Peyer's patch (tissue), 4 donors: ENCODE measurements at places on chromosomes 16 and 17. TPM values are rescaled to one million over a fixed set of nuclear protein-coding genes. Genes with fewer than 3 reads are reported as not detected.

LCAT gene
- total RNA-seq: 19.0 TPM

USB1 gene
- total RNA-seq: 54.2 TPM

DNA sequence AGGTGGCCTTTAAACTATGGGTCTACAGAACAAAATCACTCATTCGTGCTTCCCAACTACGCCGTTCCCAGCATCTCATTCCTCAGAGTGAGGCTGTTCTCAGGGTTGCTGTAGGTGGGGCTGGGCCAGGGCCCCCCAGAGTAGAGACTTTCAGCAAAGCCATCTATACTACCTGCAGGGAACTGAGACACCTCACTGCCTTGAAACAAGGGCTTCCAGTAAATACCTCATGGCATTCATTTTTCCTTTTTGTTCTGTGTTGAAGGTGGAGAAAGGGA is 4.2 kb upstream of the SDK2 start:
- no peaks in the 10 kb centered on the region for H3K4me1 ChIP-seq
- H3K36me3 ChIP-seq: no peaks in the 10 kb centered on the region
- H3K27ac ChIP-seq: no peak overlapping the region
- H3K27me3 ChIP-seq: peaks cover 11% of the 10 kb centered on the region
- no peak overlapping the region for H3K4me3 ChIP-seq

KRT40 gene
- 0.94 TPM for total RNA-seq

DNA sequence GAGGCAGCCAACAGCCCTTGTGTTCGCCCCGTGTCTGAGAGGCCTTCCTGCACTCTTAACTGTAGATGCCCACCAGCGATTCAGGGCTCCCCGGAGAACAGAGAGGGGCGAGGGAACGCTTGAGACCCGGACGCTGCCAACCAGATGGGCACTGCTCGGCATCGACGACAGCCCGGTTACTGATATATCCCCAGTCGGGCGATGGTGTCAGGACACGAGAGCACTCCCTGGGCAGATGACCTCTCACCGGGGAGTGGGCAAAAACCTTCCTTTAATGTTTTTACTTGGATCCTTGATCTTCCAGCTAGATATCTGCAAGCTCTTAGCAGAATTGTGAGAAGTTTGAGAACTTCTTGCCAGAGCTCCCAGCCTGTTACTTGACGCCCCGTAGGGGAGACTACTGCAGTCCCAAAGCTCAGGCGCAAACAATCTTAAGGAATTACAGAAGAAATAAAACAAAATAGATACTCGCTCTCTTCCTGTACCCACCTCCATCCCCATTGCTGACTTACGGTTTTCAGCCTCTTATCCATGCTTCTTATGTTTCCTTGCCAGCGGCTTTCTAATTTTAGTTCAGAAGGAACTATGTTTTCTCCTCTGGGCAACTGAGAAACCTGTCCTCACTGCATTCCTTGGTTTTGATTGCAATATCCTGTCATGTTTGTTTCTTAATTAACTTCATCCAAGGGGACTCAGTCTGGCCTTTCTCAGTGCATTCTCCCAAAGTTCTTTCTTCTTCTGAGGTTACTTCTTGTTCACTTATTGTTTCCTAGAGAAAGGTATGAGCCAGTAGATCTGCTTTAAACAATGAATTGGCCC is 845 bp downstream of the SP2 start:
- peak overlapping the region; percentile 74 for H3K4me3 ChIP-seq
- H3K27ac ChIP-seq: peak overlapping the region; percentile 100
- no peaks in the 10 kb centered on the region for H3K27me3 ChIP-seq
- DNase-seq: no peak

DNA sequence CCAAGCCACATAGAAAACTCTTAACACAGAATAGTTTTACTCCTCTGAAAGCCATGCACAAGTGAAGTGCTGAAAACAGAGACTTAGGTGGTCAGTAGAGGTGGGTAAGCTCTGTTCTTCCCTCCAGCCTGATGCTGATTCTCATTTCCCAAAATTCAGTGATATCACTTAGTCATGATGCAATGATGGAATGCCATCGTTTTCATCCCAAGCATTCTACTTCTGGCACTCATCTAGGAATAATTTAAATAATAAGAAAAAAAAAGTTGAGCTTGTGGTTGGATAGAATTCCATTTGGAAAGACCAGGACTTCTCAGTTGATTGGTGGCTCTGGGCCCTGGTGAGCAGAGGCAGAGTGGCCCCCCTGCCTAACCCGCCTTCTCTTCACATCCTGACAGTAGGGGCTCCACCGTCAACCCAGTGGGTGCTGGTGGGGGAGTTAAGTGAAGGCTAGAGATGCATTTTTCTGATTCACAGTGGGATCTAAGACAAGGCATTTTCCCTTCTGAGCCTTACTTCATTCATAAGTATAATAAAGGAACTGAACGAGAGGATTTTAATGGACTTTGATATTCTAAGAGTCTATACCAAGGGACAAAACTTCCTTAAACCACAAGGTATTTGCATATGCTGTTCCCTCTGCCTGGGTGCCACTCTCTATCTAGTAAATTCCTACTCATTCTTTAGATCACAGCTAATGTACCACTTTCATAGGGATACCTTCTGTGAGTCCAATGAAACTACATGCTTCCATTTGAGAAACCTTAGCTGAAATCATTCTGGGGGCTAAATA is 310.3 kb upstream of the DYNLRB2 start:
- no peak overlapping the region for H3K27ac ChIP-seq
- H3K36me3 ChIP-seq: no peaks in the 10 kb centered on the region
- no peaks in the 10 kb centered on the region for H3K27me3 ChIP-seq
- no peak overlapping the region for H3K4me3 ChIP-seq

DNA sequence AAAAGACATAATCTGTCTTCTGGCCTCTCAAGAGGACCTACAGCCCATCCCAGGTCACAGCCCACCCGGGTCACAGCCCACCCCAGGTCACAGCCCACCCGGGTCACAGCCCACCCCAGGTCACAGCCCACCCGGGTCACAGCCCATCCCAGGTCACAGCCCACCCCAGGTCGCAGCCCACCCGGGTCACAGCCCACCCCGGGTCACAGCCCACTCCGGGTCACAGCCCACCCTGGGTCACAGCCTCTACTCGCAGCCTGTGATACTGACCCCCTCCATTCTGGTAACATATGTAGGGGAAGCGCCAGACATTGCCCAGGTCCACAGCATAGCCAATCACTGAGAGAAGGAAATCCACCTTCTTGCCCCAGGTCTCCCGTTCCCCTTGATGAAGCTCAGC is 14.2 kb downstream of the SLC6A4 start:
- no peak for DNase-seq
- no peaks in the 10 kb centered on the region for H3K4me1 ChIP-seq
- no peak overlapping the region for H3K27ac ChIP-seq

GRCh38 chr17:17228521-17229279 is 8.3 kb downstream of the FLCN start:
- no peaks in the 10 kb centered on the region for H3K27me3 ChIP-seq
- peaks cover 93% of the 10 kb centered on the region for H3K36me3 ChIP-seq
- no peak for DNase-seq
- no peak overlapping the region for H3K27ac ChIP-seq
- H3K4me3 ChIP-seq: no peak overlapping the region
- no peaks in the 10 kb centered on the region for H3K4me1 ChIP-seq

GRCh38 chr17:9211133-9211765 is 189.9 kb downstream of the NTN1 start:
- H3K27me3 ChIP-seq: no peaks in the 10 kb centered on the region
- no peaks in the 10 kb centered on the region for H3K4me1 ChIP-seq
- DNase-seq: no peak

CA5A gene
- total RNA-seq: not detected

- H3K36me3 ChIP-seq: no peaks in the 10 kb centered on the region
- no peak overlapping the region for H3K27ac ChIP-seq
- no peak overlapping the region for H3K4me3 ChIP-seq
- H3K27me3 ChIP-seq: no peaks in the 10 kb centered on the region
- H3K4me1 ChIP-seq: no peaks in the 10 kb centered on the region
Measured at GRCh38 chr17:8285270-8286181, 2.9 kb upstream of the RANGRF start.

FSCN2 gene
- 3.9 TPM for total RNA-seq

DNA sequence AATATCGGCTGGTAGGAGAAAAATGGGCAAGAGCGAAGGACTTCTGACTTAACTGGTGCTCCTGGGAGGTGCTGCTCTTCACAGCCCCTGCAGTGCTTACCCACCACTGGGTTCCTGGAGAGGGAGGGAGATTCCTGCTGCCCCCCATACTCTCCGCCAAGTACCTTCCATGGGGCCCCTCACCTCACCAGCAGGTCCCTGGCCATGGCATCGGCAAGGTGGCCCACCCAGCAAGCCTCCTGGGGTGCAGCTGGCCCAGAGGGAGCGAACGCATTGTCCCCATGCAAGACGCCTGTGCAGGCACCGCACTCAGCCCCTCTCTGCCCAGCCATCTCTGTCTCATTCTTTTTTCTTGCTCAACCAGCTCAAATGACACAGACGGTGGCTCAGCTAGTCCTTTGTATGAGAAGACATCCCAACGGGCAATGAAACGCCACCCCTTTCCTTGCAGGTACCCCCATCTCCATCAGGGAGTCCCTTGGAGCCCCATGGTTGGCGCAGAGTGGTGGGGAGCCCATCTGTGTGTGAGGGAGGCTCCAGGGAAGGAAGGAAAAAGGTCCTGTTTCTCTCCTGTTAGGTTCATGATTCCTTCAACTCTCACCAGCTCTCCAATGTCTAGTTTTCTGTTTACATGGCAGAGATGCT is 9.6 kb upstream of the ALDH3A1 start:
- peak; percentile 33 for DNase-seq
- H3K27ac ChIP-seq: no peak overlapping the region
- H3K27me3 ChIP-seq: no peaks in the 10 kb centered on the region
- no peaks in the 10 kb centered on the region for H3K36me3 ChIP-seq
- H3K4me3 ChIP-seq: no peak overlapping the region

DNA sequence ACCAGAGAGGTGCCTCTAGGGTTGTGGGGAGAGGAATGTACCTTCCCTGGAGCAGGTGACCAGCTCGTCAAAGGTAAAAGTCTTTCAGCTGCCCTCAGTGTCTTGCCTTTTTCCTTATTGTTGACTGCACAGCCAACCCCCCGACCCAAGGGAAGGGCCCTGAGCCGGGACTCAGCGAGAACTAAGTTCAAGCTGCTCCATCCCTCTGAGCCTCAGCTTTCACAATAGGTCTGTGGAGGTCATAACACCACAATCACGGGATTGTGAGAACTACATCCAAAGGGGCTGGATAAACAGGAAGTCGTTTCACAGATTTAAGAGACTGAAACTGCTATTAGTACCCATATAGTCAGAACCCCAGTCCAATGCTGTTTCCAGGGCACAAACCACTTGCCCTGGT is 2.6 kb upstream of the KRT36 start:
- no peaks in the 10 kb centered on the region for H3K27me3 ChIP-seq
- DNase-seq: no peak
- no peak overlapping the region for H3K27ac ChIP-seq
- H3K4me1 ChIP-seq: no peaks in the 10 kb centered on the region
- no peaks in the 10 kb centered on the region for H3K36me3 ChIP-seq

GRCh38 chr17:38577244-38577643 is 28.5 kb downstream of the SRCIN1 start:
- no peak overlapping the region for H3K27ac ChIP-seq
- no peaks in the 10 kb centered on the region for H3K4me1 ChIP-seq
- peaks cover 40% of the 10 kb centered on the region for H3K27me3 ChIP-seq
- H3K4me3 ChIP-seq: no peak overlapping the region
- DNase-seq: no peak
- H3K36me3 ChIP-seq: no peaks in the 10 kb centered on the region

- no peaks in the 10 kb centered on the region for H3K4me1 ChIP-seq
- H3K36me3 ChIP-seq: no peaks in the 10 kb centered on the region
- no peak overlapping the region for H3K4me3 ChIP-seq
Measured at GRCh38 chr16:18008356-18008755, 328.2 kb downstream of the NPIPA8 start.

ZCCHC14 gene
- 65.1 TPM for total RNA-seq

- no peaks in the 10 kb centered on the region for H3K27me3 ChIP-seq
- H3K4me1 ChIP-seq: no peaks in the 10 kb centered on the region
- DNase-seq: no peak
- no peaks in the 10 kb centered on the region for H3K36me3 ChIP-seq
- H3K27ac ChIP-seq: no peak within 1 kb of the TSS
Measured at GRCh38 chr17:82839617-82840292, at the start of gene ZNF750. TSS of gene ZNF750 (minus strand) at chr17:82840022. CDS start at chr17:82832454, 7,568 bp downstream.

GRCh38 chr17:12605222-12605621 is 60.5 kb upstream of the MYOCD start:
- H3K36me3 ChIP-seq: no peaks in the 10 kb centered on the region
- no peak overlapping the region for H3K27ac ChIP-seq
- no peaks in the 10 kb centered on the region for H3K4me1 ChIP-seq
- H3K27me3 ChIP-seq: no peaks in the 10 kb centered on the region
- no peak for DNase-seq
- H3K4me3 ChIP-seq: no peak overlapping the region

- no peak for DNase-seq
- H3K27ac ChIP-seq: no peak overlapping the region
- peak overlapping the region; percentile 28 for H3K4me3 ChIP-seq
Measured at GRCh38 chr17:81003711-81004475, 12.3 kb downstream of the CHMP6 start.

MEFV gene
- total RNA-seq: 1.9 TPM

DNA sequence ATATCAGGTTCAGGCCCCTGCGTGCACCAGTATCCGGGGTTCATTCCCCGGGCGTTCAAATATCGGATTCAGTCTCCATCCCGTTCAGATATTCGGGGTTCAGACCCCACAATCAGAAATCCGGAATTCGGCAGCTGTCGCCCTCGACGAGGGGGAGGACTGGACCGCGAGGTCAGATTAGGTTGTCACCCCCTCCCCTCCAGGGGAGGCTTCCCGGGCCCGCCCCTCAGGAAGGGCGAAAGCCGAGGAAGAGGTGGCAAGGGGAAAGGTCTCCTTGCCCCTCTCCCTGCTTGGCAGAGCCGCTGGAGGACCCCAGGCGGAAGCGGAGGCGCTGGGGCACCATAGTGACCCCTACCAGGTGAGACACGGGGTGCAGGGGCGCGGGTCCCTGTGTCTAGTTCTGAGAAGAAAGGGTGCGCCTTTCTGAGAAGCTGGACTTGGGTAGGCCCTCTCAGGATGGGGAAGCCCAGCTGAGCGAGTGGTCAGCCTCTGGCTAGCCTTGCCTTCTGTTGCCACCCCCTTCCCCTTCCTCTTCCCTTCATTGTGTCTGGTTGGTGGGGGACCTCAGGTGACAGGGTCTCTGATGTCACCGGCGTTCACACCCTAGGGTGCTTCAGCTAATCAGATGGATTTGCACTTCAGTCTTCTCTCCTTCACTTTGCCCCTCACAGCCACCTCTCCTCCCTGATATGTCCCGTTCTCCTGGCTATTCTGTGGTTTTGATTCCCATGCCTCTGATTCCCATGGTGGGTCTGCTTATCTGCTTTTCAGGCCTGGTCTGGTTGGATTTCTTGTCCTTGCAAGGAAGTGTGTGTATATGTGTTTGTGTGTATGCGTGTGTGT is 844 bp downstream of the TAOK2 start:
- no peak for DNase-seq
- peaks cover 11% of the 10 kb centered on the region for H3K4me1 ChIP-seq
- H3K4me3 ChIP-seq: peak overlapping the region; percentile 88
- H3K27ac ChIP-seq: peak overlapping the region; percentile 92
- H3K36me3 ChIP-seq: no peaks in the 10 kb centered on the region
- no peaks in the 10 kb centered on the region for H3K27me3 ChIP-seq

- no peaks in the 10 kb centered on the region for H3K4me1 ChIP-seq
- H3K36me3 ChIP-seq: no peaks in the 10 kb centered on the region
- no peak overlapping the region for H3K27ac ChIP-seq
- DNase-seq: no peak
Measured at GRCh38 chr16:73546341-73546845, 498.5 kb upstream of the ZFHX3 start.

GRCh38 chr17:50043290-50044148 is 12.4 kb upstream of the ITGA3 start:
- no peaks in the 10 kb centered on the region for H3K36me3 ChIP-seq
- H3K4me3 ChIP-seq: no peak overlapping the region
- H3K4me1 ChIP-seq: peaks cover 13% of the 10 kb centered on the region
- H3K27ac ChIP-seq: no peak overlapping the region
- no peak for DNase-seq
- H3K27me3 ChIP-seq: no peaks in the 10 kb centered on the region
